Omental fat pad (tissue), 4 donors: ENCODE measurements at places on chromosomes 1 and 21.

DNA sequence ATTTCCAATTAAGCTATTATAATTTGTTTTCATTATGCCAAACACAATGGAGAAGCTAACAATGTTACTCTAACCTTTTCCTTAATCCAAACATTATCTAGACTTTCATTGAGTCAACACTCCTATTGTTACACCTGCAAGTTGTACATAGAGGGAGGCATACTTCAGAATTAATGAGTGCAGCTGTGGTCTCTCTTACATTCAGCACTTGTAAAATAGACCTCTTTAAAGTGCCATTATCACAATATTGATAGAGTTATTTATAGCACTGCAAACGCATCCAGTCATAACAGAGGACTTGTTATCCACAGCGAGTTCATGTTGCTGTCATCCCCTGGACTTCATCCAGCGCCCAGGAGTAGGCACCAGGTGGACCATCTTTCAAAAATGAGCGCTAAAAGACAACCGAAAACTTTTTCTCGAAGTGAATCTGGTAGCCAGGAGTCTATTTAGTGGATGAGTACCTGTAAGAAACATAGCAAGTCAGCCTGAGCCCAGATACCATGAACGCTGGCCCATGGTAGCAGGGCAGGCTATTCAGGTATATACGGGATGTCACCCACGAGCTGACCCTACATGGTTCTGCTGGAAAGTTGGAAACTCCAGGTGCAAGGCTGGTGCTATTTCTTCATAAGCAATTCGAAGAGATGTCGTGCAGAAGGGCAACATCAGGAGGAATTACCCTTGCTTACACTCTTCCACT, 70.6 kb upstream of the NFIA start:
- no peak for DNase-seq

DNA sequence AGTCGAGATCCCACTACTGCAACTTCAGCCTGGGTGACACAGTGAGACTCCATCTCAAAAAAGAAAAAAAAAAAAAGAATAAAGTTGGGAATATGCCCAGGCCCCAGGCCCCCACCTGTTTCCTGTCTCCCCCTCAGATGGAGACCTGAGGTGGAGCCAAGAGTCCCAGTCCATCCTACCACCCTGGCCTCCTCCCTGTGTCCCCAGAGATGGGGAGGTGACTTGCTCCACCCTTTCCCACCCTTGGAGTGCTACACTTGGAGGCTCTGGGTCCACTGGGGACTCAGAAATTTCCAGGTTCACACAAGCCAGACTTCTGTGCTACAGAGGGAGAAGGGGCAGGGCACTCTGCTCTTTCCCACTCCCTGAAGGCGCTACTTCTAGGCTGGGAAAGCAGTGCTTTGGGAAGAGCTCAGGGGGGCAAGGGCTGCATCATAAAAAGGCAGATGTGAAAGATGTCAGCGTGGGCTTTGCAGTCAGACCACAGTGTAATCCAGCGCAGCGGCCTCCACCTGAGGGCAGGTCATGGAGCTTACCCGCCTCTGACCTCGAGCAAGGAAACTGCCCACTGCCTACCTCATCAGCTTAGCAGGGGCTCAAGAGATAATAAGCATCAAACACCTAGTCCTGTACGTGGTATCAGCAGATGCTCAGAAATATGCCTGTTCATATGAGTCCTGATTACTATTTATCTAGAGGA, 13.4 kb downstream of the TMEM63A start:
- no peak for DNase-seq

GRCh38 chr1:31633117-31633516, 11.6 kb downstream of the PEF1 start:
- DNase-seq = no peak

- DNase-seq = no peak
Observed at GRCh38 chr21:44379991-44380865, 26.8 kb downstream of the TRPM2 start.

- DNase-seq = no peak
Observed at GRCh38 chr1:78068681-78069283, 23.0 kb downstream of the GIPC2 start.

- DNase-seq = no peak
Observed at GRCh38 chr1:96478228-96478627, 243.4 kb upstream of the PTBP2 start.

DNA sequence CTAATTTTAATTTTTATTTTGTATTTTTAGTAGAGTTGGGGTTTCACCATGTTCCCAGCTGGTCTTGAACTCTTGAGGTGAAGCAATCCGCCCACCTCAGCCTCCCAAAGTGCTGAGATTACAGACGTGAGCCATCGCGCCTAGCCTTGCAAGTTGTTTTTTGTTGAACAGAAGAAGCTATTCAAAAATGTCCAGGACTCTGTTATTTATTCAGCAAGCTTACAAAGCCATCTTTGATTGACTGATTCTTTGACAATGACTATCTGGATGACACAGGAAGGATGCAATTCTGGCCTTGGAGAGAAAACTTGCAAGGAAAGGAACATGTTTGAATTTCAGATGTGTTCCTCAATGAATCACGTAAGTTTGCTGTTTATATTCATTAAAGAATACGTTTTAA, 63.5 kb downstream of the MAP3K7CL start:
- DNase-seq = no peak
